Bronchus fibroblast of lung (primary cell): ENCODE measurements at places on chromosomes 6 and 20. TPM values are rescaled to one million over a fixed set of nuclear protein-coding genes. Genes with fewer than 3 reads are reported as not detected.

Gene MCM8
- 12.1 and 12.8 TPM in 2 replicates for total RNA-seq

Gene DPPA5
- total RNA-seq = not detected in 2 replicates

Gene C6orf52
- total RNA-seq = 0.84 and 0.89 TPM in 2 replicates

Gene PCK1
- total RNA-seq = under 0.01 TPM in 1 of 2 replicates, not detected in the other

Gene HLA-DOA
- total RNA-seq = not detected in 2 replicates

Gene TMEM170B
- total RNA-seq = 0.15 and 0.50 TPM in 2 replicates

Gene SLC32A1
- not detected in 2 replicates for total RNA-seq

Gene PDYN
- total RNA-seq = not detected in 2 replicates

Gene PRSS16
- total RNA-seq = not detected in 2 replicates

Gene GPSM3
- 11.3 and 15.0 TPM in 2 replicates for total RNA-seq

Gene ANGPT4
- under 0.01 TPM in 1 of 2 replicates, not detected in the other for total RNA-seq

Gene HTR1B
- total RNA-seq = 2.2 and 3.5 TPM in 2 replicates

Gene REM1
- total RNA-seq = not detected in 2 replicates

Gene GPX5
- total RNA-seq = not detected in 2 replicates

Gene ETV7
- total RNA-seq = 0.30 TPM in 1 of 2 replicates, not detected in the other
